ENCODE measurements at places on chromosomes 13 and 19. TPM values are rescaled to one million over a fixed set of nuclear protein-coding genes. Genes with fewer than 3 reads are reported as not detected.

The FGF22 gene
- 0.36 TPM for total RNA-seq

The PET100 gene
- 81.2 TPM for total RNA-seq

The KLK4 gene
- not detected for total RNA-seq

The GFY gene
- not detected for total RNA-seq

The SWSAP1 gene
- total RNA-seq: 1.7 TPM

The AMH gene
- 1.8 TPM for total RNA-seq

All from aorta (tissue), 5 donors.